Femur (tissue), 1 donor: ENCODE measurements at places on chromosomes 6 and 20.

DNA sequence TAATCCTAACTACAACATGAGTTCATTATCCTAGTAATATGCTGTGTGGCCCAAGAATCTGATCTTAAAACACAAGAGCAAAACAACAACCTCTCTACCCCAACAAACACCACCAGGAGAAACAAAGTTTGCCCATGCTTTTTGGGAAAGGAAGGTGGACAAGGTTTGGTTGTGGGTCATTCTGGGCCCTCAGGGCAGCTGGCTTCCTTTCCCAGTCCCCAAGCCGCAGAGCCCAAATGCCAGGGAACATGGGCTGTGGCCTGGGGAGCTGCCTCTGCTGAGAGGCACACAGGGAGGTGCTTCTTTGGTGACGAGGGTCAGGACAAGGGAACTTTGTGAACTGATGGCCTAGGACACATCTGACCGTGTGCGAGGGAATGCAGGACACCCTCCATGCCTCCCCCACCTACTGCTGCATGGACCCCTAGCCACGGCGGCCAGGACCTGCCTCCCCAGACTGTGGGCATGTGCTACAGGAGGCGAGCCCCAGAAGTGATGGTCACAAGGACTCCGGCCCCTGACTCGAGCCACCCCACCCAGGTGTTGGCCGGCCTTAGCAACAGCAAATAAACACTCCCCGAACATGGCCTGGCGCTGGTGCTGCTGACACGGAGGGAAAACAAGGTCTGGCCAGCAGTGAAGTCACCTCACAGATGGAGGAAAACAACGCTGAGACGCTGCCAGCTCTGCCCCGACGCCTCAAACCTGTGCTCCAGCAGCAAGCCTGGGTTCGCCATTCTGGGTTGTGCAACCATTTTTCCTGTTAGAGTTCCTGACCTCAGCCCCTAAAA lies 55.6 kb downstream of the RRBP1 start:
- DNase-seq: peak; percentile 56

GRCh38 chr6:95848717-95849116 lies 167.1 kb upstream of the FUT9 start:
- DNase-seq: no peak

DNA sequence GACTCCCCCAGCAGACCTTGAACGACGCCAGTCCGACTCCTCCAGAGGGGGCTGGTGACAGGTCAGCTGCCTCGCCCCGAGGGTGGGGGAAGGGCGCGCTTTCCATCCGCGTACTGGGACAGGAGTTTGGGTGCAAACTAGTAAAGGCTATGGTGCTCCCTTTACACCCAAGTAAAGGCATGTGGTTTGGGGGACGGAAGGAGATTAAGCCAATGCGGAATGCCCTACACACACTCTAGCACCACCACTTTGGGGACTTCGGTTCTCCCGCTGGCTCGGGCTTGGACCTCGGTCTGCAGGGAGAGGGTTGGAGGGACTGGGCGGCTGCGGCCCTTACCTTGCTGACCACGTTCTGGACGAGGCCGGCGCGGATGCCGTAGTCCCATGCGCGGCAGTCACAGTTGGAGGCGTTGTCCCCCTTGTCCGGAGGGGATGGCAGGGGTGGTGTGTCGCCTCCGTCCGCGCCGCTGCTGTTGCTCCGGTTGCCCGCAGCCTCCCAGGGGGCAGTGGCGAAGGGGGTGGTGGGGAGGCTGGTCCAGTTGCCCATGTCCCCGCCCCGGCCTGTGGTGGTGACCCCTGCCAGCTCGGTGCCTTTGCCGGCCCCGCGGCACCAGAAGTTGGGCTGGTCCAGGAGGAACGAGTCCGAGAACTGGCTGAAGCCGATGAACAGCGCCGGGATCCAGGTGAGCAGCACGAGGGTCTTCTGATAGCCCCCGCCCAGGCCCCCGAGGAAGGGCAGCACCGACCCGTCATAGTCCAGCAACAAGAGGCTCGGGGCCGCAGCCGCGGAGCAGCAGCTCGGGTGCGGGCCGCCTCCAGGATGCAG lies 1.1 kb downstream of the SLC22A23 start:
- no peak for DNase-seq

DNA sequence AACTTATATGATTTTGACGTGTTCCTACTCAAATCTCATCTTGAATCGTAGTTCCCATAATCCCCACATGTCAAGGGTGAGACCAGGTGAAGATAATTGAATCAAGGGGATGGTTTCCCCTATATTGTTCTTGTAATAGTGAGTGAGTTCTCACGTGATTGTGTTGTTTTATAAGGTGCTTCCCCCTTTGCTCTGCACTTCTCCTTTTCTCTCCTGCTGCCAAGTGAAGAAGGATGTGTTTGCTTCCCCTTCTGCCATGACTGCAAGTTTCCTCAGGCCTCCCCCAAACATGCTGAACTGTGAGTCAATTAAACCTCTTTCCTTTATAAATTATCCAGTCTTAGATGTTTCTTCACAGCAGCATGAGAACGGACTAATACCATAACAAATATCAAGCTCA lies 83.2 kb downstream of the MANEA start:
- DNase-seq: no peak

DNA sequence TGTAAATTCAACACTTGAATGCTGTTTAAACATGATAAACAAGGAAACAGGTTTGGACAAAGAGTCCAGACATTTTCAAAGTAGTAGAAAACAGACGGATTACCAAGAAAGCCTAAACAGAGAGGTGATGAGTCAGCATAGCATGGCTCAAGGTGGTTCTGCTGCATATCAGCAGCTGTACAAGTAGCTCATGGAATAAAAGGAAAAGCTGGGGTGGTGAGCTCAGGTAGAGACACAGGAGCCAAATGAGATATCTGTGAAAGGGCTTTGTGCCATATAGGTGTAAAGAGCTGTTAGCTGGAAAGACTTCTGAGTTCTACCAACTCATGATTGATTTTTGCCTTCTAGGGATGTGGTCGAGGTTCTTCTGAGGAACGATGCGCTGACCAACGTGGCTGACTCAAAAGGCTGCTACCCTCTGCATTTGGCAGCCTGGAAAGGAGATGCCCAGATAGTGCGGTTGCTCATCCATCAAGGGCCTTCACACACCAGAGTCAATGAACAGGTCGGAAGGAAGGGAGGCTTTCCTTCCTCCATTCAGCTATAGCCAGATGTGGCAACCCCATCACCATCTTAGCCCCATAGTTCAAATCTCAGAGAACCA lies 80.7 kb downstream of the ANKS1A start:
- DNase-seq: no peak

GRCh38 chr6:89387516-89388201 lies 24.4 kb downstream of the RRAGD start:
- DNase-seq: no peak

- no peak for DNase-seq
These were observed 142.3 kb downstream of the UNC5CL start for GRCh38 chr6:40896696-40897095.

DNA sequence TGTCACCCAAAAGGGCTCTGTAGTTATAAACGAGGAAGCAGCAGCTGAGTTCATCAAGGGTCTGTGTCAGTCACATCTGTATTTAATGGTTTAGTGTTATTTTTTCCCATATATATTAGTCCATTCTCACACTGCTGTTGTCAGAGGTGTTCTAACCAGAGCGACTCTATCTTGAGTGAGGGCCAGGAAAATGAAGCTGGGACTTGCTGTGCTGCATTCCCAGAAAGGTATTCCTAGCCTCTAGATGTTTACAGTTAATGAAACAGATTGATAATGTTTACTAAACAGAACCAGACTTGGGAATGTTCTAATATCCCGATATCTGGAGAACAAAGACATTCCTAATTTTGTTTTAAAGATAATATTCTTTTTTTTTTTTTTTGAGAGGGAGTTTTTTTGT lies 48.0 kb upstream of the SEC63 start:
- no peak for DNase-seq

DNA sequence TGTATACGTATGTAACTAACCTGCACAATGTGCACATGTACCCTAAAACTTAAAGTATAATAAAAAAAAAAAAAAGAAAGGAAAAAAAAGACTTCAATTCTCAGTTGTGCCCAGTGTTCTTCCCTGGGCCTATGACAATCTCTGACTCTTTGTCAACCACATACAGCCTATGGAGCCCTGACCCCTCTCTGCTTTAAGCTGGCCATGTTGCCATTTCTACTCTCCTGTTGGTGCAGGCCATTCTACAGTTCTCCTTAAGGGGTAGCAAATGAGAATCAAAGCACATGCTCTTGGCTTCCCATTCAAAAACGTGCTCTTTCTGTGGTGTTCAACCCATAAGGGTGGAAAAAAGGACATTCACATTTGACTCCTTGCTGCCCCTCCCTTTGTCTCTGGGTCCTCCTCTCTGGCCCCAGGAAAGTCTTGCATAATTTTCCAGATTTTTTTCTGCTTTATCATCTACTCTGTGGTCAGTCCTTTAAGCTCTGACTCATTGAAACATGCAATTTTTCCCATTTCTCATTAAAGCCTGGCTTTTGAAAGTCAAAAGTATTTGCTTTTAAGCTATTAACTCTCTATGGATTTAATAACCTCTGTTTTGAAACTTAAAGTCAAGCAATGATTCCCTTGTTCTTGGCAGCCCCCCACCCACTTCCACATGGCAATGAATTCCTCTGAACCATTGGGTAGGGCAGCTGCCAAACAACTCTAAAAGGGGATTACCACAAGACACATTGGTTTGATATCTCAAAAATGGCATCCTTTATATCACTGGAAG lies 208.6 kb upstream of the MCHR2 start:
- DNase-seq: no peak

DNA sequence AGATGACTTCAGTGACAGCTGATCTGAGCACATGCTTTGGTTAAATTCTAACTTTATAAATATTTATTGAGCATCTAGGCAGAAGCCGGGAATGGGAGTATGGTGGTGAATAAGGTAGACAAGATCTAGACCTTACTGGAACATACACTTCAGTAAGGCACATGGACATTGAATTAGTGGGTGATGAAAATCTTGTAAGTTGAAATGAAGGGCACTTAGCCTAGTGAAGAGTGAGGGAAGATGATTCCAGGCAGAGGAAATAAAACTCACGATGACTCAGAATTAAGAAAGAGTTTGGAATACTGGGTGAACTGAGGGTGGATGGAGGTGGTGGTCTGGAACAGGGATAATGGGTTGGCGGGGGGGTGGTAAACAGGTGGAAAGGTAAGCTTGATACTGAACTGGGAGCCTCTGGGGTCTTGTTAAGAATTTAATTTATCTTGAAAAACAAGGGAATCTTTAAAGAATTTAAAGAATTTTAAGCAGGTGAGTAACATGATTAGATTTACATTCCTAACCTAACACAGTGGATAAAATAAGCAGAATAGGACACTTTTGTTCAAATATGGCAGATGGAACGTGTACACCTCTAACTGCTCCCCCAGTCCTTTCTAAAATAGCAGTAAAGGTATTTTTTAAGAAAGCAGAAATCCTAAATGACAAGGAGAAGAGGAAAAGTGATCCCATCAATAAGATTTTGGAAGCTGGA lies 75.2 kb upstream of the ARHGAP18 start:
- DNase-seq: no peak

DNA sequence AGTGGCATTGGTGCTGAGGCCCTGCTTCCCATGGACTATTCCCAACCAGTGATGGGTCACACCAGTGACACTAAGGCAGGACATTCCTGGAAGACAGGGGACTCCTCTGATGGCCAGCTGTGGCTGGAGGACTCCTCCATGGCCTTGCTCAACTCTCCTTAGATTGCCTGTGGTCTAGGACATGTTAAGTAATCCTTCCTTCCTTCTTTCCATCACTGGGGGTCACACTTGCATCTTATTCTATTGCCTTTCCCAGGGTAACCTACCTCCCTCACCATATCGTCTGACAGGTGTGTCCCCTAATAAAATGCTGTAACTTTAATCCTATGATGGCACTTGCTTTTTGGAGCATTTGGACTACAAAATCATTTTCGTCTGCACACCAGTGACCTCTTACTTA lies 24.5 kb upstream of the HLA-A start:
- no peak for DNase-seq

DNA sequence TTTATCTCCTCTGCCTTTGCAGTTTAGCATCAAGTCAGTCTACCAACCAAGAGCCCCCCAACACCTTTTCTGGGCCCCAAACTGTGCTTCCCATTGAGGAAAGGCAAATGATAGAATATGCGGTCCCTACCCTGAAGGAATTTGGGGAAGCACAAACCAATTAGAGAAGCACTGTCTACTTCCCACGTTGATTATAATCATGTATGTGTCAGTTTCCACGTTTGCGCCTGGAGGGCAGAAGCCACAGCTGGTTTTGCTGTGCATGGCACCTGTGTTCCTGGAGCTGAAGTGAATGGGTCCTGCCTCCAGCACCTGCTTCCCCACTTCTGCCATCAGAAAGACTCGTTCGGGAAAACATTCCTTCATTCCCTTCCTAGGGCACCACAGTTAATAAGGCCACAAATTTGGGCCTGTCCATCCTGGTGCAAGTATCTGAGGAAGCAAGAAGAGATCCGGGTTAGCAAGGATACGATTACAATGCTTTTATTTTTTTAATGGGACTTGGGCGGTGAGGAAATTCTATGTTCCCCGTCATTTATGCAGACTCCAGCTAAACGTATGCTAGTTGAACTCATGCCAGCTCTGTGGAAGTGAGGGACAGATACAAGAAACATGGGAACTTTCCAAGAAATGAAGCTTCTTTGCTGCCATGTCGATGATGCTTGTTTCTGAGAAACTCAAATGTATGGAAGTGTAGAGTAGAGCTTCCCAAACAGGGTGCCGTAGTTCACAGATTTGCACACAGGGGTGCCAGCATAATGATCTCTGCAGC lies 333.5 kb downstream of the NRN1 start:
- DNase-seq: no peak

DNA sequence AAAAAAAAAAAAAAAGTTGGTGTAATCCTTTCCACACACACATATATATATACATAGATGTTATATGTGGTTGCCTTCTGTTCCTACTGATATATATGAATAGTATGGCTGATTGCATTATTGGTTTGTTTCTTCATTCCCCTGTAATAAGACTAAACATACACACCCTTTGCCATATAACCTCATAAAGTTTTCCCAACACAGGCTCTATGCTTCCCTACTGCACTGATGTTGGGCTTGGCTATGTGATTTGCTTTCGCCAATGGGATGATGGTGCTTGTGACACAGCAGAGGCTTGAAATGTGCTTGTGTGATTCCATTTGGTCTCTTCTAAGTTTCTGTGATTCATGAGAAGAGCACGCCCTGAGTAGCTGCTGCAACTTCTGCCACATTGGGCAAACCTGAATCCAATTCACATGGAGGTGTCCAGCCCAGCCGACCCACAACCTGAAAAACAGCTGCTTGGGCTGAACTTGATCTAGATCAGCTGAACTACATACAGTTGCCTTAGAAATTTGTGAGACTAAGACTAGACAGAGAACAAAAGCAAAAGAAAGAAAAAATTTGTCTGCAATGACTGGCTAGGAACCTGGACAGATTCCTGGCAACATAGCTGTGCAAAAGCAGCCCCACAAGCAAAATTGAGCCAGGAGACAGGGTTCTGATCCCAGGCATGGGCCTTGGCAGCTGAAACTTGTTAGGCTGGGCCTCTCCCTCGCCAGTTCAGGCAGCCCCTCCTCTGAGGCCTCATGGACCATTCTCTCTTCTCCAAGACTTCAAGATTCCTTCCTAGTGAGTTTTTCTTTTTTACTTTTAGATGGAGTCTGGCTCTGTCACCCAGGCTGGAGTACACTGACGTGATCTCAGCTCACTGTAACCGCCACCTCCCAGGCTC lies 13.4 kb upstream of the TBC1D20 start:
- DNase-seq: peak; percentile 37

- DNase-seq: no peak
These were observed 43.2 kb downstream of the YTHDF1 start for GRCh38 chr20:63172726-63173125.
